ENCODE measurements at places on chromosomes 11 and 22.

GRCh38 chr11:10418950-10419310, 36.1 kb upstream of the AMPD3 start:
- DNase-seq, result no peak

DNA sequence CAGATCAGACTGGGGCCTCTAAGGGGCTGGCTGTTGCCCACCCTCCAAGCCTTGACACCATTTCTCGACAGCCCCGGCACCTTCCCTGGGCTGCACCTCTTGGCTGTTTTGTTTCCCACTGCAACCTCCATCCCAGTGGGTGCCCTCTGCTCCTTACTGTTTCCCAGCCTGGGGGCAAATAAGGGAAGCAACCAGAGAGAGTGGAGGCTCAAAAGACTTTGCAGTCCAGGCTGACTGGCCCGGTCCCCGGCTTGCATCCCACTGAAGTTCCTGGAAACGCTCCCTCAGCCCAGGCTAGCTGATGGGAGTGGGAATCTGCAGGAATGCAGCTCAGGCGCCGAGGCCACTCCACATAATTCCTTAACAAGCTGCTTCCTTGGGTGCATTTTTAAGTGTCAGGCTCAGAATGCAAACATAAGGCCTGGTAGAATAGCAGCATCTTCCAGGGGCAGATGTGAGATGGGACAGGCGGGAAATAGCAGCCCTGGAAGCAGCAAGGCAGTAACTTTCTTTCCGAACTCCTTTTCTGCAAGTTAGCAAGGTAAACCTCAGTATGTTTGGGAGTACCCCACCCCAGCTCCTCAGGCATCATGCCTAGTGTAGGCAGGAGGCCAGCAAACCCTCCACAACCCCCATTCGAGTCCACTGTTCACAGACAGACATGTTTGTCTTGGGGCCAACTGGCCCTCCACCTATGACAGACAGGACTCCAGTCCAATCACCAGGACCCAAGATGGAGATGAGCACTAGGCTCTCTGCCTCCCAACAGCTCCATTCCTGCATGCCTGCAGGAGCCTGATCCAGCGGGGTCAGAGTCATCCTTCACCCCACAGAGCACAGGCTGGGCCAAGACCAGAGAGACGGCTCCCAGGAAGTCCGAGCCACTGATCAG, 39.3 kb downstream of the RPL27A start:
- DNase-seq, result no peak

GRCh38 chr11:99548264-99548663, 527.5 kb downstream of the CNTN5 start:
- DNase-seq, result no peak

GRCh38 chr22:24337894-24338645, 67.4 kb downstream of the SPECC1L start:
- DNase-seq, result no peak

DNA sequence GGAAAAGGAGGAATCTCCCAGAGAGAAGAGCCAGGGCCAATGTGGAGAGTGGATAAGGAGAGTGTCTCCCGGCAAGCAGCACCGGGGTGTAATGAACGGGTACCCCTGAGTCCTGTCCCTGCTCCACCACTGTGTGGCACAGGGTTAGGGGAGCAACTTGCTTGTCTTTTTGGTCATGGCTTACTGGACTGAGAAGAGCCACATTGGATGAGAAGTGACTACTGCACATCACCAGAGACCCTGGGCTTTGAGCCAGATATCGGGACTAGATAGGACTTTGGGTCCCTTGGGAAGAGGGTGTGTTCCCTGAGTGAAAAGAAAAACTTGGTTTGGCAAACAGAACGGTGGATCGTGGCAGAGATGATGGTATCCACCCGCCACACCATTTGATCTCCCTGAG, 24.6 kb downstream of the SDHAF2 start:
- no peak for DNase-seq

DNA sequence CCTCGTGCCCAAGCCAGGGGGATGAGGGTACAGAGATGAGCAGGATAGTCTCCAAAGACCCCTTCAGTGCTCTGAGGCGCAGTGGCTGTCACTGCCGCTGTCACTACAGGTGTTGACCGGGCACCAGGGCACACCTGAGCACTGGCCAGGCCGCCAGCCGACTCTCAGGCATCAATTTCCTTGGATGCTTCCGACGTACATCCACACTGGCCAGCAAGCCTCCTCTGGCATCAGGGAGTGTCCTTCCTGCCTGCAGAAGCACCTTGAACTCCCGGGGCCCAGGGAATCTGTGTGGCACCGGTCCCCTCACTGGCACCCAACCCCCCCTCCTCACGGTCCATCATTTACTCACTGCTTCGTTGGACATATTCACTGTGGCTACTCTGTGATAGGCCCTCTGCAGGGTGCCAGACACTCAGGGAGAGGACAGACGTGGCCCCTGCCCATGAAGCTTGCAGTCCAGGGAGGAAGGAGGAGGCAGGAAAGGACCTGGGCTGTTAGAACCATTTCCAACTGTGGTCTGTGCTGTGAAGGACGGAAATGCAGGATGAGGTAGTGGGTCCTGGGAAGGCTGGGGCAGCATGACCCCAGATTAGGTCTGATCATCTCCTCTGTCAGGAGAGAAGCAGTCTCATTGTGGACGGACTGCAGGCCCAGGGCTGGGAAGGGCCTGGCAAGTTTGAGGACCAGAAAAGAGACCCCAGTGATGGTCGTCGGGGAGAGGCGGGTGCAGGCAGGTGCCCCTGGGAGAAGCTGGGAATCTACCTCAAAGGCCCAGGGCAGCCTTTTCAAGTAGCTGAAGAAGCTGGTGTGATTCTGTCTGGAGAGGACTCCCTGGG, 46.3 kb upstream of the ANO1 start:
- DNase-seq, result no peak

DNA sequence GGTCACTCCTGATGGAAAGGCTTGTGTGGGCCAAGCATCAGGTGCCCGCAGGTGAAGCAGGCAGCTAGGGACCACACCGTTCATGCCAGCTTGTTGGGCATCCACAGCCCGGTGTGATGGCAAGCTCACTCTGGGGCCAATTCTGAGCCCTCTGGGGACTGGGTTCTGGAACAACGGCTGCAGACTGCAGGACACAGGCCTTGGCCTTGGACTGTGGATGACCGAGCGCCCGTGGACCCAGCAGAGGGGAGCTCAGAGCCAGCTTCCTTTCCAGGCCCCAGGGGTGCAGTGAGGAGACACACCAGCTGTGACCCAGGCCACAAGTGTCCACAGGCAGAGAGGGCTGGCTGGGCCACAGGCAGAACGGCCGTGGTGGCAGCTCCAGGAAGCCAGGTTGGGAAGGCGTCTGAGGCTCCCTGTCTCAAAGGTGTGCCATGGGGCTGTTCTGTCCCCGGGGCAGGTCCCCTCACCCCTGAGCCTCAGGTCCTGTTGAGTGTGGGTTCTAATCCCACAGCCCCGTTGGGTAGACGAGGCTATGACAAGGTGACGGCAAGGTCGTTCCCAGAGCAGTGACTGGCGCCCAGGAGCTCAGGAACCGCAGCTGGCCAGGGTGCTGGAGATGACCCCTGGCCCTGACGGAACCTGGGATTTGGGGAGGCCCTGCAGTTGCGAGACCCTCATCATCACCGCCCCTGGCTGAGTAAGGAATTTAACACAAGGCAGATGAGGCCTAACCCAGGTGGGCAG, 1079.4 kb downstream of the BRD1 start:
- no peak for DNase-seq

DNA sequence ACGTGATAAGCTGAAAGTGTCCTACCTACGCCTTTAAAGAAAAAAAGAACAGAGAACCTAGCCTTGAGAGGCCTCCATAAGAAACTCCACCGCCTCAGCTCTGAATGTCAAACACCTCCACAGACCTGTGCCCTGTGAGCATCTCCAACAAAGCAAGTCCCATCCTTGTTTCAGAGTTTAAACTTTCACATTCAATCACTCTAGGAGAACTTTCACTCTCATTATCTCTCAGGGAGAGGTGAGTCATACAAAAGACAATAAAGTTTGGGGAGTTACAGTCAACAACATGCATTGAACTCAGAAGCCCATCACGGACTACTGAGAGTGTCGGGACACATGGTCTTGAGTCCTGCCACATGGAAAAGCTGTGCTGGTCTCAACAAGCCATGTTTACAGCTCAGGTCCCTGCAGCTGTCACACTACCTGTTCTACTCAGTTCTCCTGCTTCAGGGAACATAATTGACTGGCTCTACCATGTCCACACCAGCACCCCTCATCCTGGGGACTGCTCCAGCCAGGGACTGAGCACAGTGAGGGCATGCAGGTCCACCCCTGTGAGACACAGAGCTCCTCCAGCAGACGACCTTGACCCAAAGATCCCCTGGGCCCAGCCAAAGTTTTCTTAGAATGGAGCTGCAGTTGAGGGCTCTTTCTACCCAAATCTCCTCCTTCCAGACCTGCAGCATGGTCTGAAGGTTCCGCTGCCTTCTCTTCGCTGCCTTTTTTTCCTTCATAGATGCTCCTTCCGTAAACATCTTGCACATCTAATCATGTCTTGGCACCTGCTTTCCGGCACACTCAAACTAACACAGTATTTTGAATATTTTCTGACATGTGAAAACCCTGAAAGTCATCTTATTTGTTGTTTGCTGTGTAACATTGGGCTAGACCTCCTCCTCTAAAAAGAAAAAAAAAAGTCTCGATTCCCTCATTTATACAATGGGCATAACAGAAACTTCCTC, 114.9 kb downstream of the ETS1 start:
- DNase-seq, result no peak

DNA sequence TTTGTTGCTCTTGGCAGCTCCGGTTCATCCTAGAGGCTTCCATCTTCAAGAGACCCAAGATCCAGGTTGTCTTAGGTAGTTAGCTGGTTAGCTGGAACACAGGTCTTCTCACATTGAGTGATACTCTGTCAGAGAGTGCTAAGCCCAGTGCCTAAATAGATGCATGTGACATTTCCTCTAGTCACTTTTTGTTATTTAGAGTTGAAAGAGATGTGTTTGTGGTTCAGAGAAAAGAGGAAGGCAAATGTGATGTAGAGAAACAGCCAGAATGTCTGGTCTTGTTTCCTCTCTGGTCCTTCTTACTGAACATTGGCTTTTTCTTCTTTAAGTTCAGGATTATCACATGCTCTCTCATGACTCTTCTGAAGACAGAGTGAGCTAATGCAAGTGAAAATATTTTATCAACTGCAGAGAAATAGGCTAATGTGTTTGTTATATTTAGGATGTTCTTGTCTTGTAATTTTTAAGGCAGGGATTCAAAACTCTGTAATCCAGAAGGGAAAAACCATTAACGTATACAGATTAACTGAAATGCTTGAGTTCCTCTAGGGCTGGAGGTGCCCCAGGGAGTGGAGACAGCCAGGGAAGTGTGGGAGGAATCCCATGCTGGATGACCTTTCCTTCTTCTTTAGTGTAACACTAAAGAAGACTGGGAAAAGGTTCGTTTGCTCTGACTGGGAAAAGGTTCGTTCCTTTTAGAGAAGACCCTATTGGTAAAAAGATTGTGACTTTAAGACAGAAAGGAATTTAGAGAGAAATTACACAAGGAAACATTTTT, 75.4 kb downstream of the SWAP70 start:
- peak; percentile 74 for DNase-seq

- DNase-seq, result no peak
Measured at GRCh38 chr11:86798988-86799387, 1.4 kb upstream of the PRSS23 start.

DNA sequence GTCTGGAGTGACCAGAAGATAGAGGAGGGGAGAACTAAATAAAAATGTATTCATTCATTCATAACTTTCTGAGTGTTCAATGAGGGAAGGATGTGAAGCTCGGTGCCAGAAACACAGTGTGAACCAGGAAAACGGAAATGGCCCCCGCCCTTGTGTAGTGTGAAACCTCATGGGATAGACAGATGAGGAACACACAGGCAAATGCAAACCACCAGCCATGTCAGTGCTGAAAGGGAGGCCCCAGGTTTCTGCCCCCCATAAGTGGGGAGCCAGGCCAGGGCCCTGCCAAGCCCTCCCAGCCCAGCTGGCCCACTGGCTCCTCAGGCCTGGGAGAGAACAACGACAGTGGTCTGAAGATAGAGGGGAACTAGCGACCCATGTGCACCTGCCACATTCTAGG, 30.5 kb downstream of the LARGE1 start:
- DNase-seq, result no peak

All from hematopoietic multipotent progenitor cell (in vitro differentiated cells).